GM12892 (cell line): ENCODE measurements at places on chromosomes 1 and 21.

- DNase-seq, result no peak
These were observed 1264.3 kb upstream of the ADGRL2 start for GRCh38 chr1:80536461-80536860.

DNA sequence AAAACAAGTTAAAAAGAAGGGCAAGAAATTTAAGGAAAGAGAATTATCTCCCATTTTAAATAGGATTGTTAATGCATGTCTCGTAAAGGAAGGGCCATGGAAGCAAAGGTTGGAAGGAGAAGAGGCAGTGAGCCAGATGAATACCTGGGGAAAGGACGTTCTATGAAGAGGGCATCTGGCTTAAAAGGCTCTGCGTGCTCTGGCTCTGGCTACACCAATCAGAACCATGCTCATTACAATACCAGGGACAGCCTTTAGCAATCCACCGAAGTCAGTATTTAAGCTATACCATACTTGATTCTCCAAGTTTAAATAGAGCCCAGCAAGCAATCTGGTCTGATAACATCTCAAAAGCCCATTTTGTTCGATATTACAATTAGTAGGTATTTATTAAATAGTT lies 58.5 kb upstream of the C1orf87 start:
- DNase-seq, result no peak

- no peak for DNase-seq
These were observed 36.3 kb downstream of the DHCR24 start for GRCh38 chr1:54850737-54851136.

DNA sequence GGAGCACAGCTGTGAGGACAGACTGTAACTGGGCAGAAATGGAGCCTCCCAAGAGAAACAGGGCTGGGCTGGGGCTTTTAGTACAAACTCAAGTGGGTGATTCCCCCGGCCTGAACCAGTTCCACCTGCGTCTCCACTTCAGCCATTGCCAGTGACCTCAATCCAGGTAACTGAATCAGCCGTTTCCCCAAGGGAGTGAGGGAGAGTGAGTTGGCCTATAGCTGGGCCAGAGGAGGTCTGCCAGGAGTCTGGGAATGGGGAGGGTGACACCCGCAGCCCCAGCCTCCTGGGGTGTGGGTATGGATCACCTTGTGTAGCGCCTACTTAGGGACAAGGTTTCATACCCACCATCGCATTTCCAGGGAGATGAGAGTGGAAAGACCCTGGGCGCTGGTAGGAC lies 8.5 kb downstream of the SLC26A9 start:
- DNase-seq, result no peak
